ENCODE measurements at places on chromosomes 6 and 20.

DNA sequence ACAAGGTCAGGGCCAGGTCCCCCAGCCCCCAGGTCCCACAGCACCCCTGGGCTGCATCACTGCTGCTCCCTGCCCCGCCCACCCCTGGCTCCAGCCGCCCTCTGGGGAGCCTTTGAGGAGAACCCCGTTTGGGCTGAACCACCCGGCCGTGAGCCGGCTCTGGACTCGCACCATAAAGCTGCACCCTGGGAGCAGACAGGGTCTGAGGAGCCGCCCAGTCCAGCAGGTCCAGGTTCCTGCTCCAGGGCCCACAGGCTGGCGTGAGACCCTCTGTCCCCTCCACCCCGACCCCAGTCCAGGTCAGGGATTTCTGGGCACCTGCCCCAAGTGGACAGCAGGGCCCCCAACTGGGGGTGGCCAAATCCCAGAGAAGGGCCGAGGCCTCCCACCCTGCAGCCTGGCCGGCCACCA is 8.3 kb downstream of the CHRNA4 start:
- no peak for DNase-seq

DNA sequence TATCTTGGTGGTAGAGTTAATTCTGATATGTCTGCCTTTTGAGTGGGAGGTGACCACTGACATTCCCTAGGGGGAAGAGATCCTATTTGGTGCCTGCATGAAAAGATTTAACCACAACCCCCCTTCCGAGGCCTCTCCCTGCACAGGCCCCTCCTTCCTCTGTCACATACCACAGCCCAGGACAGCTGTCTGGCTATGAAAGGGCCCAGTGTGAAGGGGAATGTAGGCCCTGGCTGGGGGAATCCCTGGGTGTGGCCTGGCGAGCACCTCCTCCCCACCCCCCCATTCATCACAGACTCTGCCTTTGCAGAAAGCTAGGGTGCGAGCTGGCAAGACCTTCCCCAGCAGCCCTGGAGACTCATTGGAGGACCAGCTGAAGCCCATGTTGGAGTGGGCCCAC is 27.4 kb upstream of the MAPRE1 start:
- DNase-seq = no peak

DNA sequence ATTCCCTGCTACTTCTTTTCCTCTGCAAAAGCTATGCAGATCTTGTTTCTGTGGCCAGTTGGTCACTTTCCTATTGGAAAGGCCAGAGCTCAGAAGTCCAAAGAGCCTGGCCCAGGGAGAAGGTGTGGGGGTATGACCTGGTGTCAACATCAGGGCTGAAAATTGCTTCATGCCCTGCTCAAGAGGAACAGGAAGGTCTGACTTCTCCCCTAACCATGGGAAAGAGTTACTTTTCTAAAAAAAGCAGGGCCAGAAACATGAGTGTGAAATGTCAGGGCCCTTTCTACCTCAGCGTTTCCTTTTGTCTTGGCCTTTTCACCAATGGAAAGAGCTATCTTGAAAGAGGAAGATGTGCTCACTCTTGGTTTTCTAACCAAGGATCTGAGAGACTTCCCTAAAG is 117.4 kb downstream of the MAFB start:
- no peak for DNase-seq

DNA sequence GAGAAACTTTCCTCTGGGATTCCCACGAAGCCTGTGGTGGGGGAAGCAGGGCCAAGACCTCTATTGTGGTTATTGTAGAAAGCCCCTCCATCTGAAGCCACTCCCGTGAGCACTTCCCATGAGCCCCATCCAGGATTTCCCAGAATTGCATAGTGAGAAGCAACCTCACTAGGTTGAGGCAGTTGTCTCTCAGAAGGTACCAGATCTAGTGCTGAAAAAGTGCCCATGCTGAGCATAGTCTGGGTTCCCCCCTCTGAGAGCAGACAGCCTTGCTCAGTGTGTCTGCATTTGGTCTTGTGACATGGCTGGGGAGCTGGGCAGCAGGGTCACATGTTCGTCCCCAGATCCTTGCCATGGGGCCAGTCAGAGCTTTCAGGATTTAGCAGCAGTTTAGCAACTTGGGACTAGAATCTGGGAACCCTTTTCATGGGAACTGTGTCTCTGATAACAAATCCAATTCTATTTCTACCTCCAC is 38.6 kb downstream of the SLC9A8 start:
- no peak for DNase-seq

DNA sequence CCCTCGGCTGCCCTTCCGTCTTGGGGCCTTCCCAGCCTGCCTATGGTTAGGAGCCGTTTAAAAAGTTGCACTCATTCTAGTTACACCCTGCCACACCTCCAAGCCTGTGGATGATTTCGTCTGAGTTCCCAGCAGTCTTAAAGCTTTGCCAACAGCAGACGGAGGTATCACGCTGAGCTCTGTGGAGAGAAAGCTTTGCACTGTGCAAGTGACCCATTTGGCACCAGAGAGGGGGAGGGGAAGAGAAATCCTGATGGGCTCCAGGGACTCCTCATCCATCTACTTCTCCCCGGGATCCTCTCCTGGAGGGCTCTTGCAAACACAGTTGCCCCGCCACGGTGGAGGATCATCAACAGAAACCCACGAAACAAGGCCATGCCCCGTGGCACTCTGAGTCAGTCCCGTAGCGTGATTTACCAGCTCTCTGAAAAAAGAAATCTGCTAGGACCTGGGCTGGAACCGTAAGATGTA is 98.8 kb upstream of the CITED2 start:
- DNase-seq = no peak

- no peak for DNase-seq
These were observed 309.8 kb downstream of the CDC5L start for GRCh38 chr6:44697327-44697726.

- DNase-seq = no peak
These were observed 116.9 kb downstream of the TAF4 start for GRCh38 chr20:61948586-61949362.
